Stimulated activated CD8-positive, alpha-beta memory T cell treated with anti-CD3 and anti-CD28 coated beads, Interleukin-15, amount 100 ng/mL, for 48 hours (primary cell): ENCODE measurements at places on chromosomes 11 and 22.

- DNase-seq, result no peak
Observed at GRCh38 chr11:75073459-75074190, 23.1 kb downstream of the OR2AT4 start.

GRCh38 chr11:78072455-78072854, 7.2 kb downstream of the NDUFC2 start:
- no peak for DNase-seq

GRCh38 chr11:27735281-27735680, 35.0 kb upstream of the BDNF start:
- no peak for DNase-seq

GRCh38 chr11:94728541-94728940, 39.6 kb upstream of the AMOTL1 start:
- no peak for DNase-seq

GRCh38 chr11:108880510-108880909, 215.6 kb downstream of the DDX10 start:
- no peak for DNase-seq

GRCh38 chr11:73982595-73982989, at the start of gene UCP2:
TSS of gene UCP2 (minus strand) at chr11:73982843. CDS start at chr11:73978378, 4,465 bp downstream.
- peak; percentile 88 for DNase-seq

- DNase-seq, result no peak
Observed at GRCh38 chr11:123188508-123189165, 6.4 kb downstream of the CLMP start.

GRCh38 chr11:116294630-116295029, 478.2 kb downstream of the BUD13 start:
- DNase-seq, result no peak

- no peak for DNase-seq
Observed at GRCh38 chr22:29635734-29636357, 32.4 kb downstream of the NF2 start.

- peak; percentile 44 for DNase-seq
Observed at GRCh38 chr11:63837027-63837688, 1.8 kb upstream of the MARK2 start.

- no peak for DNase-seq
Observed at GRCh38 chr11:114736806-114737205, 58.5 kb downstream of the NXPE2 start.

- DNase-seq, result no peak
Observed at GRCh38 chr11:43574949-43575912, 105.3 kb upstream of the HSD17B12 start.

DNA sequence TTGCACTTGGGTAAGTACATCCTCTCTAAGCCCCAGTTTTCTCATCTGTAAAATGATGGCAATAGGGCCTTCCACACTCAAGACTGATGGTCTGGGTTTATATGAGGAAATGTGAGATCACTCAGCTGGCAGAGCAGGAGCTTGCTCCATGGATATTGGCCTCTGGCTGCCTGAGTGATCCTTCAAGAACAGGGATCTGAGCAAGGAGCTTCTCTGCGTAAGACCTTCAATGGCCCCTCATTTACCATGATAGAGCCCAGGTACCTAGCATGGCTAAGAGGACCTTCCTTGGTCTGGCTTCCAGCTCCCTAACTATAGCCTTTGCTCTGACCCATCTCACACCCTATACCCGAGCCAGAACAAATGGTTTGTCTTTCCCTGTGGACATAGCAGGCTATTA, 5.5 kb downstream of the ROBO4 start:
- DNase-seq, result no peak

DNA sequence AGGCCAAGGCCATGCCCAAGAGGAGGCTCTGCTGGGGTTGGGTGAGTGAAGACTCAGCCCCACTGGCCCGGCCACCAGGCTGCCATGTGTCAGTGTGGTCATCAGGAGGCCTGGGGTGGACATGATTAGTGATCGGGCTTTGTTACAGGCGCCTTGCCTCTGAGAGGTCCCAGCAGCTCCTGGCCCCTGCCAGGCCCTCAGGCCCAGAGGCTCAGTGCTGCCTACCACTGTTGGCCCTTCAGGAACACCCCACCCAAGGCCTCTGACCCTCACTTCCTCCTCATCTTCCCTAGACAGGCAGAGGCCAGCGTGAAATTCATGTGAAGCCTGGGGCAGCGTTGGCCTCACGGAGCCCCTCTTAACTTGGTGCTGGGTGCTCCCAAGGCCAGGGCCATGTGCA, 2.2 kb downstream of the MRPL23 start:
- no peak for DNase-seq

- DNase-seq, result no peak
Observed at GRCh38 chr11:12922418-12922817, 86.7 kb upstream of the RASSF10 start.

DNA sequence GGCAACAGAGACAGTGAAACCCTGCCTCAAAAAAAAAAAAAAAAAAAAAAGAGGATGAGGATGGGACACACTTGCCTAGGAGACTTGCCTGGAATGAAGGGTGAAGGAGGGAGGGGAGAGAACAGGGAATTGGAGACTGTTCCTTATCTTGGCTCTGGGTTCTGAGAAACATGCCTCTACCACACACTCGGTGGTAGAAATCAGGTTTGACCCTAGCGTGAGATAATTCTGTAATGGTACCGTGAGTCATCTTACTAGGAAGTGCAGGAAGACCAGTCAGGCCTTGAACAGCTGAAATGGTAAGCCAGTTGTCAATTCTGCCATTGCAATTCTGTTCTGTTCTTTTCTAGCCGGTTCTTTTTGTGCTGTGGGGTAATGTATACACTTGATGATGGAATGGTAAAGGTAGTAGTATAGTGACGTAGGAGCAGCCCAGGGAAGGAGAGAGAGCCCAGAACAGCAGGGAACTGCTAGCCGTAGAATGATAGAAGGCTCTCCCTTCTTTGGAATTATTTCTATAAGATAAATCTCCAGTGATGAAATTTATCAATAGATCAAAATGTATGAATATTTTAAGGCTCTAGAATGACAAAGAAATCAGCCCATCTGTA, 3.9 kb upstream of the AMBRA1 start:
- no peak for DNase-seq

GRCh38 chr22:33477120-33478111, 419.2 kb upstream of the SYN3 start:
- no peak for DNase-seq

DNA sequence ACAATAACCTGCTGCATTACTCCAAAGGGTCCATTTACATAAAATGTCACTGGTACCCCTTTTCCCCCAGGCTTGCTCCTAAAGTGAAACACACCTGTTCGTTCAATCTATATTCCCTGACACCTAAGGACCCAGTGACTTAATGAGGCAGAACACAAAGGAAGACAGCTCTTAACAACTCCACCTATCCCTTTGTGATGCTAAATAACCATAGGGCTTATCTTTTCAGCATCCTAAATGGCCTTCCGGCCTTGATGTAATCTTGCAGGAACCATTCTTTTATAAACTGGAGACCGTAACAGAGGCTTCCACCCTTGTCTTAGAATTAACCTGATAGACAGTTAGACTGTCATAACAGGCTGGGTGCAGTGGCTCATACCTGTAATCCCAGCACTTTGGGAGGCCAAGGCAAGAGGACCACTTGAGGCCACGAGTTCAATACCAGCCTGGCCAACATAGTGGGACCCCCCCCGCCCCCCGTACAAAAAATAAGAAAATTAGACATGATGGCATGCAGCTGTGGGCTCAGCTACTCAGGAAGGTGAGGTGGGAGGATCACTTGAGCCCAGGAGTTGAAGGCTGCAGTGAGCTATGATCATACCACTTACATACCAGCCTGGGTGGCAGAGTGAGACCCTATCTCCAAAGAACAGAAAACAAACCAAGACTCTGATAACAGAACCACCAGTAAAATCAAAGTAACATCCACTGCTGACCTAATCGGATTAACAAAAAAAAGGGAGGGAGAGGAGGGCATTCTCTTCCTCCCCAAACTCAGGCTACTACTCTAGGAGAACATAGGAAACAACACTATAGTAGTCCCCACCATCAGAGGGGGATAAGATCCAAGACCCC, 5.1 kb downstream of the CHEK2 start:
- no peak for DNase-seq

DNA sequence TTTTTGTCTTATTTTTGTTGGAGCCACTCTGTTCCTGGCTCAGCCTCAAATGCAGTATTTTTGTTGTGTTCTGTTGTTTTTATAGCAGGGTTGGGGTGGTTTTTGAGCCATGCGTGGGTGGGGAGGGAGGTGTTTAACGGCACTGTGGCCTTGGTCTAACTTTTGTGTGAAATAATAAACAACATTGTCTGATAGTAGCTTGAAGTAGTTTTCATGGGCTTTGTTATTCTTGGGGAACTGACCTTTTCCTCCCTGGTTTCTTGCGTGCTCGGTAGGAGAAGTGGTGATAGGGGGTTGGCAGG, 6.0 kb upstream of the MCM5 start:
- no peak for DNase-seq

DNA sequence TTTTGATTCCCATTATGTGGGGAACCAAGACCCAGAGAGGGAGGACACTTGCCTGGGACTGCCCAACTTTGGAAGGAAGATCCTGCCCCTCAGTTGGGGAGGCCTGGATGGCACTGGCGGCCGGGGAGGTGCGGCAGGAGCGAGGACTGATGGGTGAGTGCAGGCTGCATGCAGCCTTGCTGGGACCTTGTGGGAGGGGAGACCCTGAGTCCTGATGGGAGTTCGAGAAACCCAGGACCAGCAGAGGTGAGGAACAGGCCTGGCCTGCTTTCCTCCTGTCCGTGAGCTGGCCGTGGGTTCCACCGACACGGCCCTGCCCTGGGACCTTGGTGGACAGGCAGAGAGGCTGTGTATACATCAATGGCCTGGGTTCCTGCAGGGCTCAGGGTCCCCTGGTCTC, 19.3 kb upstream of the SMIM38 start:
- DNase-seq, result no peak
